ENCODE measurements at places on chromosomes 11 and 22.

DNA sequence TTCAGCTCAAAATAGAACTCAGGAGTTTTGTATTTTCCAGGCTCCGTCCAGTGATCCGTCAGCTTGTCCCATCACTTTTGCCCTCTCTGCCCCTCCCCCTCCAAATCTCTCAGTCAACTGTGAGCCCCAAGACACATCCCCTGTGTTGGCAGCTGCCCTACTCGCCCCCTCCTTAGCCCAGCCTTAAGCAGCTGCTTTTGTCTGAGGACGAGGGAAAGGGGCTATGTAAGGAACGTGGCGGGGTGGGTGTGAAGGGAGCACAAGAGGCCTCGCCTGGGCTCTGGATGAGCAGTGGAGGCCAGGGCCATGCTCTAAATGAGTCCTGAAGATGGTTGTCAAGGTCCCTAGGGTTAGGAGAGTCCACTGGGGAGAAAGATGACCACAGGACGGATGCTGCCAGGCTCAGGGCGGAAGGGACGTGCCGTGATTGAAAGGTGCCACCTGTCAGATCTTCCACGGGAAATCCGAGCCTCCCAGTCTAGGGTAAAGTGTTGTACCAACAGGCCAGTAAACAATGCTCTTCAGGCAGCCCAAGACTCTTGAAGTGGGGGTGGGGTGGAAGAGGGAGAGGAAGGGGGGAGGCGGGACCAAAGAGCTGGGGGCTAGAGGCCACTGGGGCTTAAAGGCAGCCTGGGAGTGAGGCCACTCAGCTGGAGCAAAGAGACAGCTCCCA is at the start of gene SMTNL1:
Gene SMTNL1 (plus strand): TSS at position 649 of the 673 bp plus-strand sequence. CDS start 5,048 bp downstream, outside the sequence.
- DNase-seq, result no peak

DNA sequence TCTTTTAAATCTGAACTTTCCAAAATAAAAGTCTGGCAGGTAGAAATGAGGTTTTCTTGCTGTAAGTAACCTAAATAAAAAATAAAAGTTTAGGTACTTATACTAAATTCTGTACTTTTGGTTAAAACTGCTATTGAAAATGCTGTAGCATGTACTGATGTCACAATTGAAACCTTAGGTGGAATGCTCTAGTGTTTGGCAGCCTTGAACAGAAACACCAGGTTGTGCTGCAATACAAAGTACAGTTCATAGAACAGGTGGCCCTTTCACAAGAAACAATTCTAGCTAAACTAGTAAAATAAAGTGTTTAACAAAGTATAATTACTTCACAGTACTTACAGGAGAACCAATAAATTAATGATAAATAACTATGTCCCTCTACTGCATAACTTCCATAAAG is 25.1 kb downstream of the NPAT start:
- no peak for DNase-seq

- no peak for DNase-seq
Measured at GRCh38 chr11:122031813-122032212, 84.2 kb downstream of the BLID start.

DNA sequence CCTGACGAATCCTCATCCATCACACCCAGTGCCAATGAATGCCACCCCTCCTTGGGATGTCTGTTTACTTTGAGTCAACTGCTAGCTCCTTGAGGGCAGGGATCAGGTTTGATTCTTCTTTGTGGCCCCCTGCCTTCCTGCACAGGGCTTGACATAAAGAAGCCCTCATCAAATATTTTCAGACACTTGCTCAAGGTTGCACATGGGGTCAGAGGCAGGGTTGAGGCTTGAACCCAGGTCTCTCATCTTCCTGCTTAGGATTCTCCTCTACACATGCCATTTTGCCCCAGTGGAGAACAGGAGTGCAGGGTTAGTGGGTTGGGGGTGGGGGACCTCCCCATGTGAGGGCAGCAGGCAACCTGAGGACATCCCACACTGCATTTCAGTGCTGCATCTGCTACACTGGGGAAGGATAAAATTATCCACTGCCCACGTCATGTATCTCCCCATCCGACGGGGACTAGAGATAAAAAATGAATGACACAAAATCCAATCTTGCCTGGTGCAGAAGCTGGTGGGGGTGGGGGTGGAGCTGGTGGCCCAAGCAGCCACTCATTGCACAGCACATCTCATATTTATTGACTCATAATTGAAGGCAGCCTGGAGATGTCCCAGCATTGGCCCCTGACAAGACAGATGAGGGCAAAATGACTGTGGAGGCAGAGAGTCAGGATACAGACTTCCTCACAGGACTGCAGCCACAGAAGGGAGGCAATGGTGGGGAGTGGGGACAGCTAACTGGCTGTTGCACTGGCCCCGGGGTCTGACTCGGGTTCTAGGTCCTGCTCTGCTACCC is 41.3 kb downstream of the NEU3 start:
- DNase-seq, result no peak

GRCh38 chr11:126573325-126573978 is 218.0 kb downstream of the ST3GAL4 start:
- no peak for DNase-seq

- DNase-seq, result no peak
Measured at GRCh38 chr11:70585236-70585545, 186.9 kb downstream of the CTTN start.

- peak; percentile 82 for DNase-seq
Measured at GRCh38 chr22:24471570-24471969, 23.6 kb upstream of the UPB1 start.

- DNase-seq, result no peak
Measured at GRCh38 chr11:117479372-117479771, 151.7 kb downstream of the CEP164 start.

DNA sequence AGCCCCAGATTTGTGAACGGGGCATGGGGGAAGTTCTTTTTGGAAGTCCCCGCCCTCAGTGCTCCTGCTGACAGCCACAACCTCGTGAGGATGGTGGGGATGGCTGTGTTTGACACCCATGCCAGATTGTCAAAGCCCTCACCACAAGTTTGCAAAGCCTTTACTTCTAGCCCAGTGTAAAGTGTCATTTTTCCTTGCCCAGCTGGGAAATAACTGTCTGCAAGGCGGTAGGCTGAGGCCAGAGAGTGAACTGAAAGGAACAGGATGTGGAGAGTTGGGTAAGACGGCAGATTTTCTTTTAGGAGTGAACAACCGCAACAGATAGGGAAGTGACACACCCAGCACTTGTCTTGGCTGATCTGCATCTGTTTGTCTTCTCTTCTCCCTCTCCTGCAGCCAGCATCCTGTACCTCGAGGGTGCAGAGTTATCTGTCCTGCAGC is 13.6 kb downstream of the IL17RA start:
- DNase-seq, result no peak

DNA sequence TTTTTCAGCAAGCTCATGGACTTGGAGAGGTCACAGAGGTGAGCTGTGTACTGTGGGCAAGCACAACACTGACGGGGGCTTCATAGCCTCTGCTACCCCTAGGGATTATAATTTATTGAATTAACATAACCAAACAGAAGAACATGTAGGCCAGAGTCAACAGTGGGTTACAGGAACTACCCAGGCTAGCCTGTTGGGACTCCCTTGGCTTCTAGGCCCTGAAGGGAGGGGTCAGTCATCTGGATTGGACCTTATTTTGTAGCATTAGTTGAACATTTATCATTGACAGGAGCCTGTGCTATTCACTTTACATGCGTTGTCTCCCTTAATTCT is 56.9 kb downstream of the KREMEN1 start:
- DNase-seq, result no peak

GRCh38 chr22:47166446-47167016 is 404.1 kb downstream of the TBC1D22A start:
- no peak for DNase-seq

GRCh38 chr22:21589396-21589795 is 21.9 kb downstream of the UBE2L3 start:
- DNase-seq, result no peak

DNA sequence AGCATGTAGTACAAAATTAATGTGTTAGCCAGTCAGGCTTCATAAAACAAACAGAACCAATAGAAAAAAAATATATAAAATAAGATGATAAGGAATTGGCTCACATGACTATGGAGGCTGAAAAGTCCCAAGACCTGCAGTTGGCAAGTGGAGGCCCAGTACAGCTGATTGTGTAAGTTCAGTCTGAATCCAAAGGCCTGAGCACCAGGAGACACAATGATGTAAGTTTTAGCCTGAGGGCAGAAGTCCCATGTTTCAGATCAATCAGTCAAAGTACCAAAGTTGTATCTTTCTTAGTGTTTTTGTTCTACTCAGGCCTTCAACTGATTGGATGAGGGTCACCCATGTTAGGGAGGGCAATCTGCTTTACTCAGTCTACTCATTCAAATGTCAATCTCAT is 14.3 kb upstream of the OR10D3 start:
- no peak for DNase-seq

DNA sequence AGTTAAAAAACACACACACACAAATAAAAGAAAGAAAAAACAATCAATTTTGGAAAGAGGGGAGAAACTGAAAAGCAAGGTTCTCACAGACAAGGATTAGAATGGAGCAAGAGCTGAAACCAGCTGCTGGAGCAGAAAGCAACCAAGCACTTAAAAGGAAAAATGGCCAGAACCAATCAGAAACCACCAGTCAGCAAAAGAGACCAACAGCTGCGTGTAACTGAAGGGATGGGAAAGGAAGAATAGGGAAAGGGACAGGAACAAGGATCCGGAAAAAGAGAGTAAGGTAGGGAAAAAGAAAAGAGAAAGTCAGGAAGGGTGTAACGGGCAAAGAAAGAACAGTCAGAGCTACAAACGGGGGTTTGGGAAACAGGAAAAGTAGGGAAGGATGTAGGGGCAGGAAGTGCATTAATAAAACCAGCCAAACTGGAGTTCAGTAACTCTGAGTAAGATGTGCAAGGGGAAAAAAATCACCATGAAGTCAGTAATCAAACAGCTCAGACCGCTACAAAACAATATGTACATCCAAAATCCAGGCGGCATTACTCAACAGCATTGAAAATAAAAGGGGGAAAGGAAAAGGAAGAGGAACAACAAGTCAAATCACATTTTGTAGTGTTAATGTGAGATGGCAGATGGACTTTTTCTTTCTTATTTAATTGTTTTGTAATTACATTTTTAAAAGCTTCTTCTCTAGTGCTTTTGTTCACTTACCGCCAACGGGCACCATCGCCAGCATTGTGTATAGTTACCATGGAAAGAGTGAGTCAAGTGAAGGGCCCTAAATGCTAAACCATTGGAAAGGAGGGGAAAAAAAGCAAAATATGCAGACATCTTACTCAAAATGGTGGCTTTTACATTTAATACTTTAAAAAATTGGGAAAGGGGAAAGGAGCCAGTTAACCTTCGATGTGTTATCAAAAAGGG is 49.2 kb downstream of the APOL5 start:
- DNase-seq, result no peak

- no peak for DNase-seq
Measured at GRCh38 chr22:35349368-35349703, 31.6 kb upstream of the HMOX1 start.

DNA sequence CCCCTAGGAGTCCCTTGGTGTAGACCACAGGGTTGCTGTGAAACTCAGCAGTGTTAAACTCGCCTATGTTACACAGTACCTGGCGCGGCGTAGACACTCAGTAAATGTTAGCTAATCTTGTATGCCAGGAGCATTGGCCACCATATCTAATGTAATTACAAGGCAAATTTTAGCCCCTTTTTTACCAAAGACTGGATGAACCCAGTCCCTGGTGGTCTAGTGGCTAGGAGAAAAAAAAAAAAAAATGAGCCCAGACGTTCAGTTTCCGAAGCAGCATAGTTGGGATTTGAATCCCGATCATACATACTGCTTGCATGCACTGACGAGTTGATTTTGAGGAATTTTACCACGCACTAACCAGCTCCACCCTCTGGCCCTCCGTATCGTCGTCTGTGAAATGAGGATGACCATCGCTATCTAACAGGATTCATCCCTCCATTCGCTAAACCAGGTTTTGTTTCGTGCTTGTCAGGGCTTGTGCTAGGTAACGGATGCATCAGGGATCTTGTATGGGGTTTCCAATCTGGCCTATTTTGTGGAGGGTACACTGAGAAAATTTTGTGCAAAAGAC is 688 bp downstream of the PTS start:
- peak; percentile 10 for DNase-seq

GRCh38 chr11:80649186-80649585 is 1208.4 kb upstream of the TENM4 start:
- DNase-seq, result no peak

GRCh38 chr22:20550851-20551744 is 43.7 kb downstream of the MED15 start:
- DNase-seq, result no peak

DNA sequence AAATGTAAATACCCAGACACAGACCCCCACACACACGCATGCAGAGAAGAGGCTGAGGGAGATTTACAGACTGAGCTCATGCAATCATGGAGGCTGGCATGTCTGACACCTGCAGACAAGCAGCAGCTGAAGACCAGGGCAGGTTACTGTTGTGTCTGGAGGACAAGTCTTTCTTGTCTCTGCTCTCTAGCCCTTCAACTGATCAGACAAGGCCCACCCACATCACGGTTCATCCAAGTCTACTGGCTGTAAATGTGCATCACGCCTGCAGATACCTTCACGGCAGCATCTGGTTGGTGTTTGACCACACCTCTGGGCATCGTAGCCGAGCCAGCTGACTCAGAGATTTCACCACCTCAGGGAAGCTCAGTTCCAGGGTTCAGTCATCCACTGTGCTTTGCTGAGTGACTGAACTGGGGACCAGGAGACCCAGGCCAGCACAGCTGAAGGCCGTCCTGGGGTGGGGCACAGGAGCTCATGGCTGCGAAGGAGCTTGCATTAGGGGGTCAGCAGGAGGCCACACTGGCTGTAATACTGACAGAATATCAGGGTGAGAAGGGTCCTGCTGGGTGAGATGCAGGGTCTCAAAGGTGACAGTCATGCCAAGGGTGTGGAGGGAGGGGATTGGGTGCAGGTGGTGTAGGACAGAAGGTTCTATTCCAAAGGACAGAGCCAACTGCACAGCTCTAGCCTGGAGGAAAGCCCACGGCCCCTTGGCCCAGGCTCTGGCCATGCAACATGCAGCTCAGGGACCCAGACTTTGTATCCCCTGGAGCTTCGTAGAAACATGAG is 304.9 kb downstream of the BRD1 start:
- no peak for DNase-seq

DNA sequence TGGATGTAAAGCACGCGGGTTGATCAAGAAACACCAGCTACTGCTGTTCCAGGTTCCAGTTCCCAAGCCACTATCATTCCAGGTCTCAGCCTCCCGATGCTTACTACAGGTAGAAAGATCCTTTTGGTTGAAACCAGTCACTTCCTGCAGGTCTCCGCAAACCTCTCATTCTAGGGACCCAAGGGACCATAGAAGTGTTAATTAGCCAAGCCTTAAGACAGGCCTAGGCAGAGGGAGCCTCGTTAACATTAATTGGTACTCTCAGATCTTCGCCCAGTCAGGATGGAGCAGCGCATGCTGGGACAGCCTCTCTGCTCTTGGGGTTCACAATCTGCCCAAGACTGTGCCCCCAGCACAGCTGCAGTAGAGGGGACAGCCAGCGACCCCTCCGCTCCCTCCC is 11.2 kb upstream of the OAF start:
- no peak for DNase-seq

GRCh38 chr11:48004456-48004855 is 24.1 kb downstream of the PTPRJ start:
- DNase-seq, result no peak

GRCh38 chr11:119229741-119230140 is 23.6 kb downstream of the CBL start:
- DNase-seq, result no peak
